Hematopoietic multipotent progenitor cell treated with erythropoietin and hydrocortisone succinate and interleukin-3 and kit ligand, for 17 days (in vitro differentiated cells): ENCODE measurements at places on chromosomes 11 and 22.

GRCh38 chr11:112579282-112579681 lies 318.6 kb upstream of the PLET1 start:
- no peak for DNase-seq

GRCh38 chr11:70079691-70080090 lies 1.6 kb downstream of the ANO1 start:
- no peak for DNase-seq

DNA sequence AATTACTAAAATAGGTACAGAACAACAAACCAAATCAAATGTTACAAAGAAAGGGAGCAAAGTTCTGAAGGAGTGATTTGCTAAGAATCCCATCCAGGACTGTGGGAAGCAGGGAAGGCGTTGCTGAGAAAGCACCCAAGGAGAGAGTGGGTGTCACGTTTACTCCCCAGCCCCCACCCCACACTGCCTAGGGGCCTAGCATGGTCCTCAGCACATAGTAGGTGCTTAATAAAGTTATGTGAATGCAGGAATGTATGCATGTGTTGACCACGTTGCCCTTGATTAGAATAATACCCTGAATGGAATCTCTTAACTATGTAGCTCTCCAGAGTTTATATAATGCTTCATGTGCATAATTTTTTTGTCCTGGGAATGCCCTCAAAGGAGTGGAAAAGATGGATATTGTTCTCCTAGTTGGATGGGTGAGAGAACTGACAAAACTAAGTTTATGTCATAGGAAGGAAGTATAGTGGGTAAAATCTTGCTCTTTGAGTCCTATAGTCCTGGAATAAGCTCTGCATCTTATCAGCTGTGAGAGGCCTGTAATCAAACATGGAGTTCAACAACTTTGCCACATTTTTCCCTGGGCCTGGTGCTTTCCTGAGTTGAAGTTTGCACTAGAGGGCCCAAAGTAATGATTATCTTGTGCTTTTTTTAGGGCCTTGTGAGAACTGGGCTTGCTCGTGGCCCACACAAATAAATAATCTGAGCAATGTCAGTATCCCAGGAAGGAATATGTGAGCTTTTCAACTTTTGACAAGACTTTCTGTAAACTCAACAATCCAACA lies 53.8 kb upstream of the LMO2 start:
- no peak for DNase-seq

DNA sequence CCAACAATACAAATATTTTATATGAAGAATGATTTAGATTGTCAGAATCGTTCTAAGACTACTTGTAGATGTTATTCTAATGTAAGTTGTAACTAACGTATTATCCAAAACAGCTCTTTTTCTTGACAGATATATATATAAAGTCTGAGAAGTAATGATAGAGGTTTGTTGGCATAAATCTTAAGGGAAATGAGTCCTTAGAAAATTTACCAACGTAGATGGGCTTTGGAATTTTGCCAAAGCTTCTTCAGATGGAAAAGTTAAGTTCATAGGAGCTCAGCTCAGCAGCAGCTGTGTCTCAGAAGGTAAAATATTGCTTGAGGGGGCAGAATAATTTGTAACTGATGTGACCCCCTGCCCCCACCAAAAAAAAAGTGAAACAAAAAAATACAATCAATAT lies 66.7 kb downstream of the BID start:
- no peak for DNase-seq

DNA sequence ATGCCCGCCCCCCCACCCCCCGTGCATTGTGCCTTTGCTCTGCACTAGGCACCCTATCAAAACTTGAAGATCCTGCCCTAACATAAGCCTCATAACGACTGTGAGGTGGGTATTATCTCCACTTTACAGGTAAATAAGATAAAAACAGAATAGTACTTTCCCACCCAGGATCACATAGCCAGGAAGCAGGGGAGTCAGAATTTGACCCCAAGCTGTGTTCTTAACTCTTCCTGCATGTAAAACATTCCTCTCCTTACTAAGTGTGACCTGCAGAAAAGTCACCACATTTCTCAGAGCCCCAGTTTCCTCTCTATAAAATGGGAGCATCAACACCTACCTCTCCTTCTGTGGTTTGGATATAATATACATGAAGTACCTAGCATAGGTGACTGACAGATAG lies 18.2 kb upstream of the ANKK1 start:
- DNase-seq: no peak

DNA sequence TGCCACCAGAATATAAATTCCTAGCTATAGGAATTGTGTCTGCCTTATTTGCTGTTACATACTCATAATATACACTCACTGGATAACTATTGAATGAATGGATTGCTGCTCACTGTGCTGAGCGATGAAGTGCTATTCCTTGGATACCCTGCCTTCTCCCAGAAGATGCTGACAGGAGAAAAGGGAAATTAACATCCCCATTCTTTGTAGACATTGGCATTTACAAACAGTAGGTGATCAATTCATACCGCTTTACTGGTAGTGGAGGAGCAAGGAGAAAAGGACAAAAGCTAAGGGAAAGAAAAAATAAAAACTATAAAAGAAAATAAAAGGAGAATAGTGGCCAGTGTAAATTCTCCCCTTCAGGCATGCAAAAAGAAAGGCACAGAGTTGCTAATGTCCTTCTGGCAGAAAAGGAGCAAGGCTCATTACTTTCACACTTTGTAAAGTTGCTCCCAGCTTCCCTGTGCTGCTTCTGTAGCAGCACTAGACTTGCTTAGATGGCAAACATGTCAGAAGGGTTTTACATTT lies 183.0 kb downstream of the LUZP2 start:
- DNase-seq: no peak

- no peak for DNase-seq
Observed at GRCh38 chr22:48947636-48948035, 880.0 kb downstream of the BRD1 start.

DNA sequence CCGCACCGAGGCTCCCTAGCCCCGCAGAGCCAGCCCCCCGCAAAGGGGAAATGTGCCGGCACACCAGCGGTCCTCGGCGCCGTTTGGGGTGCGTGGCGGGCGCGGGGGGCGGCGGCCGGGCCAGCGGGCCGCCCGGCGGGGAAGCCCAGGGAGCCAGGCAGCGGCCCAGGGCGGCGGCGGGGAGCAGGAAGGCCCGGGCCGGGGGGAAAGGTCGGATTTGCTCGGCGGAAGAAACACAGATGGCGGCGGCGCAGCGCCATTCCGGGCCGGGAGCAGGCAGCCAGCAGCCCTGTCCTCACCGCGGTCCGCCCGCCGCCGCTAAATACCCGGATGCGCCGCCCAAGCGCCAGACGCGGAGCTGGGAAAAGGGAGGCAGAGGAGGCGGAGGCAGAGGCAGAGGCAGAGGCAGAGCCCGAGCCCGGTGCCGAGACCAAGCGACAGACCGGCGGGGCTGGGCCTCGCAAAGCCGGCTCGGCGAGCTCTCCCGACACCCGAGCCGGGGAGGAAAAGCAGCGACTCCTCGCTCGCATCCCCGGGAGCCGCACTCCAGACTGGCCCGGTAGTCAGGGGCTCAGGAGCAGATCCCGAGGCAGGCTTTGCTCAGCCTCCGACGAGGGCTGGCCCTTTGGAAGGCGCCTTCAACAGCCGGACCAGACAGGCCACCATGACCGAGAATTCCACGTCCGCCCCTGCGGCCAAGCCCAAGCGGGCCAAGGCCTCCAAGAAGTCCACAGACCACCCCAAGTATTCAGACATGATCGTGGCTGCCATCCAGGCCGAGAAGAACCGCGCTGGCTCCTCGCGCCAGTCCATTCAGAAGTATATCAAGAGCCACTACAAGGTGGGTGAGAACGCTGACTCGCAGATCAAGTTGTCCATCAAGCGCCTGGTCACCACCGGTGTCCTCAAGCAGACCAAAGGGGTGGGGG lies 2.6 kb upstream of the GCAT start:
- peak; percentile 70 for DNase-seq

- no peak for DNase-seq
Observed at GRCh38 chr11:65363770-65364169, 9.2 kb downstream of the TIGD3 start.

DNA sequence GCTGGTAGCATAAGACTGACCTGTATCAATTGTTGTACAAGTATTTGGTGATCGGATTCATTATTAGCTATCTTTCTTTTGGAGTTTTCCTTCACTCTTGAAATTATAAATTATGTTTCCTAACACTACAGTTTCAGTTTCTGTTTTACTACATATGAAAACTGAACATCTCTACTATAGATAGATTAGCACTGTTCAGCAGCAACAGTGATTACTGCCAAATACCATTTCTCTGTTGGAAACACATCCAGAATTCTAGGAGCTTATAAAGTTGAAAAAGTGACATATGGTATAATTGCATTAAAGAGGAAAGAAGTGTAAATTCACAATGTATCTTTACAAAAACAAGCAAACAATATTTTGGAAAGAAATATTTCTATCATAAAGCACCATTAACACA lies 118.5 kb upstream of the GRIA4 start:
- DNase-seq: no peak

GRCh38 chr11:46160100-46160499 lies 38.8 kb upstream of the PHF21A start:
- DNase-seq: no peak

GRCh38 chr11:32478277-32478731 lies 43.0 kb upstream of the WT1 start:
- DNase-seq: no peak

DNA sequence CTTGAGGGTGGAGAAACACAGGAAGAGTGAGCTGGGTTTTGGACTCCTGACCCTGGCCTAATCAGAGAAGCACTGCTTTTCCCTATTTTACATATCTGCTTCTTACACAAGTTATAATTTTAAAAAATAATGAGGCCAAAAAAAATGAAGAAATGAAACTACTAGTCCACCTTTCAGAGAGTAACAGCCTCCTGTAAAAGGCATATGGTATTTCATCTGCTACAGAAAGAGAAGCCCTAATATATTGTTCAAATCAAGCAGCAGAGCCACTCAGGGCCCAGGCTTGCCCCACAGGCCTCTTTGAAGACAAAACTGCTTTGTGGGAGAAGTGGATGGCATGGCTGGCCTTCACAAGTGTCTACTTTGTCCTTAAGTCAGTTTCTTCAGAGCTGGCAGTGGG lies 10.0 kb downstream of the DIXDC1 start:
- no peak for DNase-seq

GRCh38 chr11:45182902-45183301 lies 36.5 kb downstream of the PRDM11 start:
- DNase-seq: peak; percentile 41

DNA sequence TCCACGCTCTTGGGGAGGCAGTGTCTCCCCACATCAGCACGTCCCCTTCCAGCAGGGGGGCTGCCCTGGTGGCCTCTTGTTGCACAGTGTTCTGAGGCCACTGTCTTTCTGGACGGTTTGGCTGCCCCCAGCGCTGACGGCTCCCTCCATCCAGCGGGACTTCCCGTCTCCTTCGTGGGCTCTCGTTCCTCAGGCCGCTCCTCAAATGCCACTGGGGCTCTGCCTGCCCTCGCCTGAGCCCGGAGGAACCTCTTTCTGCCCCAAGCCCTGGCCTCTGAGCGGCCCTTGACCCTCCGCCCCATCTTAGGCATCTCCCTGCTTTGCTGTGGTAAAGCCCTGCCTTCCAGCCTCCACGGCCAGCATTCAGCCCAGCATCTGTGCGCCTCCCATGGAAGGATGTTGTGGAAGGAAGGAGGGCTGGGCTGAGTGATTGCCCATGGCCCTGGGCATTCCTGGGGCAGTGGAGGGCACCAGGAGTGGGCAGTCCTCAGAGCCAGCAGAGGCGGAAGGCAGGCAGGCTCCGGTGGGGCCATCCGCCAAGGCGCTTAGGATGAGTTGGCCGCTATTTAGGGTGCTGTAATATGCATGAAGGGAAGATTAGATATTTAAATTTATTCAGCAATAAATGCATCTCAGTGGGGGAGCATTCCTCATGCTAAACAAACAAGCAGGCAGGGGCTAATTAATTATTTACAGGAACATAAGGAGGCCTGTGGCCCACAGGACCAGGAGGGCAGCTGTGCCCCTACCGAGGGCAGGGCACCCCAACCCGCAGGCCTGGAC lies 17.8 kb downstream of the OTUB1 start:
- no peak for DNase-seq

DNA sequence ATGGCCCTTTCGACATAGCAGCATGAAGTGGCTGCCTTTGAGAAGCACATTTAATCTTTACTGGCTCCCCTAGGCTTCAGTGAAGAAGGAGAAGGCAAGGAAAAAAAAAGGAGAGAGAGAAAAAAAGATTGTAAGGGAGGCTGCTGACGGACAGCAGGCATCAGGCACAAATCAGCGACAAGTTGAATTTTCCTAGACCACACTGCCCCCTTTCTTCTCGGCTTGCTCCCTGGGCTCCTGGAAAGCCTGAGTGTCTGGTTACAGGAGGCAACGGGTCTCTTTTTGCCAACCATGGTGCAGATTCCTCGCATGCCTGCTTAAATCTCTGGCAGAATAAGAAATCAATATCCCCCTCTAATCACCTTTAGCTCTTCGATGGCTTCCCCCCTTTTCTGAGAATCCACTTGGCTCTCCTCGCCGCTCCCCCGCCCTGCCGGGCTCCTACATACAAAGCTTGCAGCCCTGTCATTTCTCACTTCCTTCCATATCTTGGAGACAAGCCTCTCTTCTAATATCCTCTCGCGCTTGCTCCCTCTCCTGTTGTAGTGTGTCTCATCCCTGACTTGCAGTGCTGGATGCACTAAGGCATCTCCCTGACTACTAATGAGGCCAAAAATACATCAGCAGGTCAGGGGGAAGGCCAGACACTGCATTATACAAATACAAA lies 14.3 kb downstream of the BLID start:
- no peak for DNase-seq

- DNase-seq: no peak
Observed at GRCh38 chr11:12754582-12755234, 80.5 kb downstream of the TEAD1 start.

DNA sequence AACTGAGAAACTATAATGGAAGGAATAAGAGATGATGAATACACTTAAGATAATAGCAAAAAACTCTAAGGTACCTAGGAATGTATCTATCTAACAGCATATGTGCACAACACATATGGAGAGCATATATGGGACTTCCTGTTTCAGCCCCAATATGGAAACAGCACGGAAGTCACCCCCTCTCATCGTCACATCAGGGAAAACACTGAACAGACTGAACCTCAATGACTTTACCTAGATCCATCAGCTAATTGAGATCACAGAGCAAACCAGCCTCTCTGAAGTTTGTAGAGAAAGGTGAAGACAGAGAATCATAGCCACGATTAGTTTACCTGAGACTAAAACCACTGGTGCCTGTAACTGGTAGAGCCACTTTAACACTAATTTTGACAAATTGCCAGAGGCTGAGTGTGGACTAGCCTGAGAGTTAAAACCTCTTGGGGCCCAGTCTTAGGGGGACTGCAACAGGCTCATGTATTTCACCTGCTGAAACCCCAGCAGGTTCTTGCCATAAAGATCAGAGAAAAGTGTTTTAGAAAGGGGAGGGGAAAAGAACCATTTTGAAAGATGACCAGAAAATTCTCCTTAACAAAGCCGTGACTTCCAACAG lies 722.6 kb downstream of the TBC1D22A start:
- DNase-seq: no peak

GRCh38 chr11:100833276-100833675 lies 146.2 kb downstream of the ARHGAP42 start:
- DNase-seq: no peak

GRCh38 chr11:65448418-65449105 lies 26.0 kb downstream of the NEAT1 start:
- peak; percentile 55 for DNase-seq

- no peak for DNase-seq
Observed at GRCh38 chr22:49004484-49005399, 822.9 kb downstream of the BRD1 start.
